Substantia nigra (tissue), 51 donors: ENCODE measurements at places on chromosomes 3 and 15.
A peak's percentile ranks its signal among the peaks of the same experiment; 100 is the strongest.

GRCh38 chr3:12875857-12876836, 34.8 kb upstream of the RPL32 start:
- DNase-seq, result no peak

- no peak for DNase-seq
Observed at GRCh38 chr15:89903015-89903857, 9.4 kb upstream of the AP3S2 start.

DNA sequence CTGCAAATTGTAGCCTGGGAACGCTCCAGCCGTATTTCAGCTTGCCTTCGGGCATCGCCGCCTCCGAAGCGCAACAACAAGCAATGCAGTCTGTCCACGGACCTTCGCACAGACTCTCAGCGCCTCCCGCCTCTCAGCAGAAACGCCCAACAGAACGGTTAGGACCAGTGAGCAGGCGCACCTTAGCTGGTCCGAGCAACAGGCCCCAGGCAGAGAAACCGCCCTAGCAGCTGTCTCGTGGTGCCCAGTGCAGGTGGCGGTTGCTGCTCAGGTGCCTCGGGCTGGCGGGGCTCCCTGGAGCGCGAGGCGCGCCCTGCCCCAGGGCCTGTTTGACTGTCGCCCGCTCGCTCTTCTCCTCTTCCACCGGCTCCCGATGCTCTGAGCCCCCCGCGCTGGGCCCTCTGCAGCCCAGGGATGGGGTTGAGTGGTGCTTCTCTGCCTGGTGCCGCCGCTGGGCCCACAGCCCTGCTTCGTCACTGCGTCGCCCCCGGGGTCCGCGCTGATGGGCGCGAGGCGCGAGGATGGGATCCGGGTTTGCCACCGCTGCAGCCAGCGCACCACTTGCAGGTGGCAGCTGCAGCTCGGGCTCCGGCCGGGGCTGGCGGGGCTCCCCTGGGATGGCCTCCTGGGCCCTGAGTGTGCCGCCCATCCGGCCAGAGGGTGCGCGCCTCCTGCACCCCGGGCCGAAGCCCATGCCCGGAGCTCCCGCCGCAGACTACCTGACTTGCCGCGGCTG, 268.4 kb upstream of the FRG2C start:
- no peak for DNase-seq

- no peak for DNase-seq
Observed at GRCh38 chr3:47250309-47251060, 32.1 kb downstream of the KIF9 start.

DNA sequence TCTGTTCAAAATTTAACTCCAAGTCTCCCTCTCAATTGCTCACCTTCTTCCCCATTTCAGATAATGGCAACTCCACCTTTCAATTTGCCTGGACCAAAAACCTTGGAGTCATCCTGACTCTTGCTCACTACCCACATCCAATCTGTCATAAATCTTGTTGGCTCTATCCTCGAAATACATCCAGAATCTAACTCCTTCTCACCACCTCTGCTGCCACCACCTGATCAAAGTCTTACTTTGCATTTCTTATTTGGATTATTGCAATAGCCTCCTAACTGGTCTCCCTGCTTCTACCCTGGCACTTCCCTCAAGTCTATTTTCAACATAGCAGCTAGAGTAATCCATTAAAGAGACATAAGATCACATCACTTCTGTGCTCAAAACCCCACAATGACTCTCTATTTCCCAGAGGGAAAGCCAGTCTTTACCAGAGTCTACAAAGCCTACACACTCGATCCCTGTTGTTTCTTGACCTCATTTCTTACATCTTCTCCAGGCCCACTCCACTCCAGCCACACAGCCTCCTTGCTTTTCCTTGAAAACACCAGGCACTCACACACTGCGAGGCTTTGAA, 86.6 kb downstream of the GPR156 start:
- DNase-seq, result no peak

DNA sequence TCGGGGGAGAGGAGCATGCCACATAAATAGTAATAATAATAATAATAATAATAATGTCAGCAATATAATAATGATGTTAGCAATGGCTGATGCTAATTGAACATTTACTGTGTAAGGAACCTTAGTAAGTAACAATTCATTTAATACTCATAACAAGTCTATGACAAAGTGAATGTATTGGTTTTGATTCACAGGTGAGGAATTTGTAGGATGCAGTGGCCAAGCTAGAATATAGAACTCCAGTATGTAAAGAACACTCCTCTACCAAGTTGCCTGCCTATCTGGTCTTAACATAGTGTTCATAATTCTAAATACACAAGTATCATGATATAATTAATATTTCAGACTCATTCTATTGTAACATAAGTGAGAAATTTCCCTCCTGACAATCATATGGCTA, 1016.5 kb downstream of the ROBO1 start:
- DNase-seq, result no peak

DNA sequence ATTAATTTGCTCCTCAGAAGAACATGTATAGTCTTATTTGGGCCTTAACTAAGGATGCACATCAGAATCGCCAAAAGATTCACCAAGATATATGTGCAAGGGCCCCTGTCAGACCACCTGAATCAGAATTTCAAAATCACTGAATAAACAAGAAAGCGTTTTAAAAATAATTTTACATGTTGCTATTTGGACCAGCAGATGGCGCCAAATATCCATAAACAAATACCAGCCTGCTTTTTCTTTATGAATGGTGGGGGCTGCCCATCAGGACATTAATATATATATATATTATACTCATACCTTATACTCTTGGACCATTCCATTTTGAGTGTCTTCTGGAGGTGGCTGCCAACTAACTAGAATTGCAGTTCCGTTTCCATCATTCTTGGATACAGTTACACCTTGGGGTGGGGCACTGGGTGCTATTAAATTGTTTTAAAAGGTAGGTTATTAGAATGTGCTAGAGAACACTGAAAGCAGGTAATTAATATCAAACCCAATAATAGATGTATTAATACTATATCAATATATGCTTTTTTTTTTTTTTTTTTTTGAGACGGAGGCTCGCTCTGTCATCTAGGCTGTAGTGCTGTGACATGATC, 1108.3 kb downstream of the ROBO1 start:
- peak; percentile 14 for DNase-seq

DNA sequence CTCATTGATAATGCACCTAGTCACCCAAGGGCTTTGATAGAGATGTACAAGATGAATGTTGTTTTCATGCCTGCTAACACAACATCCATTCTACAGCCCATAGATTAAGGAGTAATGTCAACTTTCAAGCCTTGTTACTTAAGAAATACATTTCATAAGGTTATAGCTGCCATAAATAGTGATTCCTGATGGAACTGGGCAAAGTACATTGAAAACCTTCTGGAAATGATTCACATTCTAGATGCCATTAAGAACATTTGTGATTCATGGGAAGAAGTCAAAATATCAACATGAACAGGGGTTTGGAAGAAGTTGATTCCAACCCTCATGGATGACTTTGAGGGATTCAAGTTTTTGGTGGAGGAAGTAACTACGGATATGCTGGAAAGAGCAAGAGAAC, 135.2 kb downstream of the TLE3 start:
- no peak for DNase-seq

DNA sequence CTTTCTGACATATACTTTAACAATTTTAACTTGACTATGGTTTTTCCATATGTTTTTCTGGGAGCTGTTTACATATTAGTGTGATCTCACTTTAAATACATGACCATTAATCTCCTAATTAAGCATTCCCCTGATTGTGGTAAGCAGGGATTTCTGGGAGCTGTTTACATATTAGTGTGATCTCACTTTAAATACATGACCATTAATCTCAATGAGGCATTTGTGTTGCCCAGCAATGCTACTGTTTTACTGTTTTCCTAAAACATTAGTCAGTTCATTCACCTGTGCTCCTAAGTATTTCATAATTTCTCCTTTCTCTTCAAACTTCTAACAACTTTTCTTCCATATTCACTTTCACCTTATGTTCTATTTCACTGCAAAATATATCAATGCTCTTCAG, 3.6 kb upstream of the GRAMD1C start:
- no peak for DNase-seq

GRCh38 chr15:71687902-71688508, 122.3 kb upstream of the NR2E3 start:
- no peak for DNase-seq

DNA sequence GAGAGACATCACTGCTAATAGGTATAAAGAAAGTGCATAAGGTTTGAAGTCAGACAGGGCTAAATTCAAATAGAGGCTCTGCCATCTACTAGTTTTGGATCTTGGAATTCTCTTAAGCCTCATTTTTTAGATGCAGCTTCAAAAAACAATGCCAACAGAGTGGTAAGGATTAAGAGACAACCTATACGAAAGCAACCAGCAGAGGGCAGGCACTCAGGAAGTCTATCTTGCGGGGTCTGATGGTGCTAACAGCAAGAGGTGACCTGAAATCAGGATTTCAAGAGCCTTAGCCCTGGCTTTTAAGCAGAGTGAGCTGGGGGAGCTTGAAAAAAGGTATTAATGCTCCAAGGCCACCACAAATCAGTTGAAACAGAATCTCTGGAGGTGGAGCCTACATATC, 40.7 kb downstream of the LDHAL6B start:
- DNase-seq, result peak; percentile 30

DNA sequence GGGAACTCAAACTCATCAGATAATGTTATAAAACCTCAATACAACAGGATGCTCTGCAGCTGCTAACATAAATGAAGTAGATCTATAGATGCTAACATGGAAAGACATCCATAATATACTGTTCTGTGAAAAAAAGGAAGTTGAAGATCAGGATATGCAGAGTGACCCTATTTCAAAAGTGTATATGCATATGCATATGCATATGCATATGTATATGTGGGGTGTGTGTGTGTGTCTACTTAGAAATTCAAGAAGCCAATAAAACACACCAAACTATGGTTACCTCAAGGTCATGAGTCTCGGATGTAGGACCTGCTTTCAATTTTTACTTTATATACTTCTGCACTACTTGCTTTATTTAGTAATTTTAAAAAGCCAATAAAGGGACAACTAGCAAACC, 125.6 kb downstream of the ABHD5 start:
- DNase-seq, result no peak

DNA sequence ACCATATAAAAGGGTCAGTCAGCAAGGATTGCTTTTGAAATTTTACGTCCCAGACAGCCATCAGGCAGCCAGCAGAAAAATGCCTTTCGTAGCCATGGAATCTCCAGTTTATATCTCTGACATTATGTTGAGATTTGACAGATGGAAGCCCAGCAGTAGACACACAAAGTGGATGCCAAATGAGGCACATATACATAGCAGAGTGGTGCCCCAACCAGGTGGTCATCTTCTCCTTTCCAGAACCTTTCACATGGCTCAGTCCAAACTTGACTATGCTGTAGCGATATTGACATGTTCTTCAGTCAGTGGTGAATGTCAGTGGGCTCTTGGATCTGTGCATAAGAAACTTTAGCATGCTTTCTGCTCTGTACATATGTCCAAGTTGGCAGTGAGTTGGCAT, 123.3 kb upstream of the GBE1 start:
- DNase-seq, result no peak

- DNase-seq, result no peak
Observed at GRCh38 chr3:25572336-25572735, 92.4 kb downstream of the TOP2B start.

- DNase-seq, result no peak
Observed at GRCh38 chr15:65476903-65477302, 40.6 kb downstream of the DPP8 start.

- DNase-seq, result no peak
Observed at GRCh38 chr3:103966749-103967148, 1400.0 kb upstream of the ALCAM start.

DNA sequence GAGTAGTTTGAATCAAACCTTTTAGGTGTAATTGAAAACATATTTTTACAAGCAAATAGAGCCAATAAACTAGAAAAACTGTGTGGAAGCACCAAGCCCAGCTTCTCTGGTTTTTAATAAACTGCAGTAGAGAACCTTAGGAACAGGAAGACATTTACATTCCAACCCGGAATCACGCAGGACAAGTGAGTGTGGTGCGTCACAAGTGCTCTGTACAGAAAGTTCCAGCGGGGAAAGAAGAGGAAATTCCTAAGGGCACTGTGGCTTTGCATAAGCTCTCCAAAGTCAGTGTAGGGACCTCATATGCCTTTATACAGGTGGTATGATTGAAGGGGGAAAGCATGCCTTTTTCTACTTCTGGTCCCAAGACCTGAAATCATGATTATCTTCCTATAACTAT, 21.6 kb downstream of the COL8A1 start:
- no peak for DNase-seq

GRCh38 chr3:197901626-197902025, 48.4 kb upstream of the RPL35A start:
- no peak for DNase-seq

DNA sequence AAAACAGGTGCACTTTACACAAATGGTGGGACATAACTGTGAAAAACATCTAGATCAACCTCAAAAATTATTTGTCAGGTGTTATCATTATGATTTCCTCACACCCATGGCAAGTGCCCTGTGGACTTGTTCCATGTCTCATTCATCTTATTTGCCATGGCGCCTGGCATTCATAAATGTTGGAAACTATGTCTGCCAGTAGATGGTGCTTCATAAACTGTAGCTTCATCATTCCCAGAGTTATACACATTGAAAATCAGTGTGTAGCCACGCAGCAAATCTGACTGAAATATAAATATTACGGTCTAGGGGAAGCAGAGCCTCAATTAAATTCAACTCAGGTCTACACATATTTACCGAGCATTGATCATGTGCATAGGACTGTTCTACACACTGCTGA, 90.7 kb downstream of the IMPG2 start:
- no peak for DNase-seq

DNA sequence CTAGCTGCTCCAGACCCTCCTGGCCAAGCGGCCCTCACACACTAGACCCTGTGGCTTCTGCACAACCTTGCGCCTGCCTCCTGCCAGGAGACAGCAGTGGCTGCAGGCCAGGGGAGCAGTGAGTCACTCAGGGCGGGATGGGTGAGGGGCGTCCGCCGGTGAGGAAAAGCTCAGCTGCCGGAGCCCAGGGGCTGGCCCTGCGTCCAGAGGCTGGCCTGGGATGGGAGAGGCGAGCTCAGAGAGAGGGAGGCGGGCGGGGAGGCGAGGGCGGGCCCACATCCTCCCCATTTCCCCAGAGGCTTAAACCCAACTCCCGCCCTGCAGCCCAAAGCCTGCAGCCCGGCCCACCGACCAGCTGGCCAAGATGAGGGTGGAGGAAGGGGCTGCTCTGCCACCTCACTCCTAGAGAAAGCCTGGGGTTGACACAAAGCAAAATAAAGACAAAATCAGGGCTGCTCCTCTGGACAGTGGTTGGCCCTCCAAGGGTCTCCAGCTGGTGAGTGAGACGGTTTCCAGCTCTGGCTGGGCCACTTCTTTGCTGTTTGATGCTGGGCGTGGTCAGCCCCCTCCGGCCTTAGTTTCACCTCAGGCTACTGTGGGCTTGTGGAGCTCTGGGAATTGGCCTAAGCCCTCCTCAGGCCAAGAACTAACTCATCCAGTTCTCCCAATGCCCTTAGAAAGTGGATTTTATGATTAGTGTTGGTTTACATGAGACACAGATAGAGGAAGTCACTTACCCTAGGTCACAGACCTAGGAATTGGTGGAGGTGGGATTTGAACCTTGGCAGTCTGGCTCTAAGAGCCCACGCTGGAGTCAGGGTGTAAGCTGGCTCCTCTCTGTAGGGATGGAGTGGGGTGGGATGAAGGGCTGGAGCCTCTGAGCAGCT, 50.6 kb downstream of the IQSEC1 start:
- no peak for DNase-seq

- no peak for DNase-seq
Observed at GRCh38 chr3:165011557-165011956, 66.7 kb downstream of the SI start.
